COR-L47 (cell line): ENCODE measurements at places on chromosomes 1 and 21.

- no peak for DNase-seq
Measured at GRCh38 chr21:45540601-45540970, 1.7 kb downstream of the SLC19A1 start.

DNA sequence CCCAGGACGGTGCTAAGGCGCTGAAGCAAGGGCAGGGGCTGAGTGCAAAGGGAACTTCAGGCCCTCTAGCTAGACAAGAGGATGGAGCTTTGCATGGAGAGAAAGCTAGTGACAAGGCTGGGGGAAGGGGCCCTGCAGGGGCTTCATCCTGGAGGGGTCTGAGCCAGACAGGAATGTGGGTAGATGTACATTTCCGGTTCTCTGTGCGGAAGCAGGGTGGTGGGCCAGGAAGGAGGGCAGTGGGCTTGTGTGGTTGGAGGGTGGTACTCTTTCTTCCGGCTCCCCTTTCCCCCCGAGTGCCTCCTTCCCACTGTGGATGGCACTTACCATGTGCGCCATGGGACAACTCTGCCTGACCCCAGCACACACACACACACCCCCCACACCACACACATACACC lies 1.5 kb downstream of the KISS1 start:
- DNase-seq, result no peak

DNA sequence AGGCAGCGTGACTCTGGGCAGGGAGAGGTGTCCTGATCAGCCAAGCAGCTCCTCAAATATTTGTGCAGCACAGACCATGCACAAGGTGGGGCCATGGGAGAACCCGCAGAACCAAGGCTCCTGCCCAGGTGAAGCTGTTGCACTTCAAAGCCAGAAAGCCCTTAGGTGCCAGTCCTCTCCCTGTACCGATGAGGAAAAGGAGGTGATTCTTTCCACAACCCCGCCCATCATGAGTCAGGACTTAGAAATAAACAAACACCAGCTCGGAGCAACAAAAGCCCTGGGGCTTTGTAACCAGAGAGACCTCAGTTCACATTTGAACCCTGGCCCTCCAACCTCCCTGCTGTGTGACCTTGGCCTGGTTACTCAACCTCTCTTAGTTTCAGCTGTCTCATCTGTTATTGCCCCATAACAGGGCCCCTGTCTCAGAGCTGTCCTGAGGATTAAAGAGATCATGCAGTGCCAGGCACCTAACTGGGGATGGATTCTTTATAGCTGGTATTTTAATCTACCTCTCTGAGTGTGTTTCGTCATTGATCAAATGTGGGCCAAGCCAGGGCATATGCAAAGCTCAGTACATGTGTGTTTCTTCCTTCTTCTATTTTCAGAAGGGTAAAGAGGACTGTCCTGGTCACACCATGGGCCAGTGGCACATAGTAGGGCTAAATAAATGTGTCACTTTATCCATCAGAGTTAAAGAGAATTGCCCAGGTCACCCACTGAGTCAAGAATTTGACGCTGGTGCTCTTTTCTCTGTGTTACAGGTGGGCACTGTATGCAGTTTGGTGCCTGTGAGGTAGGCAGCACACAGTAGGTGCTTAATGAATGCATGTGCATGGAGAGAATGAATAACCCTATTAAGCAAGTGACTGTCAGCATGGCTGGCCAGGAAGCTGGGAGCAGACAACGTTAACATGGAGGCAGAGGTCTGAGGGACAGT lies 1.4 kb downstream of the LDLRAD1 start:
- peak; percentile 13 for DNase-seq

GRCh38 chr1:151513626-151514121 lies 2.5 kb downstream of the CGN start:
- DNase-seq, result no peak

GRCh38 chr21:32956061-32956656 lies 69.6 kb upstream of the OLIG2 start:
- DNase-seq, result no peak

DNA sequence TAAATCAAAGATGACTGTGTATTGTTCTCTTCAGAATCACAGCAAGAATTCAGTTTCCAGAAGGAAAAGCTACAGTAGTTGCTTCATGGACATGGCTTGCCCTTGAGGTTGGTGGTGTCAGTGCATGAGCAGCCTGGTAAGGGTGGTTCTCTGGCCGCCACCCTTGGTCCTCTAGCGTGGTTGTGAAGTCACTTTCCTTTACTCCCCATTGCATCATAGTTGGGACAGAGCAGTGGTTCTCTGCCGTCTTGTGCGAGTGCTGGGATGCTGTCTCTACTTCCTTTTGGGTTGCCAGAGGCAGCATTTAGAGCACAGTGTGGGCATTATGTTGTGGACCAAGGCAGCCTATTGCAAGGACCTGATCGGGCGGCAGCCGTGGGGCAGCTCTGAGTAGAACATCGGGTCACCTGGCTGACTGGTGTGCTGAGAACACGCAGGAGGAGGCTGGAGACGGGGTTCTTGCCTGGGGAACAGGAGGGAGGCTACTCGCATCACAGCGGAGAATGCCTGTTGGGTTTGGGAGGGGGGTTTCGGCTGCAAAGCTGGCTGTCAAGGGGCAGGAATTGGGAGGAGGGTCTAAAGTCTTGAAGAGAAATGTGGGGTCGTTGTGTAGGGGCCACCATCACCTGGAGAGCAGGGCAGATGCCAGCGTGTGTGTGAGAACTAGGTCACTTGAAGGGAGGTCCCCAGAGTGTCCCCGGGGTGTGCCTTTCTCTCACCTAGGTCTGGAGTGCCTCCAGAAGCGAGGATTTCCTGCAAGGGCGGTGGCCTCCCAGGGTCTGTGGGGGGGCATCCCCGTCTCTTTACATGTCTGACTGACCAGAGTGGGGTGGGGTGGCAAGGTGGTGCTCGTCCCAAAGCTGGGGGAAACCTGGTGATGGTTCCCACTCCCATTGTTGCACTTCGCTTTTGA lies 6.3 kb downstream of the ARF1 start:
- DNase-seq, result no peak

- no peak for DNase-seq
Measured at GRCh38 chr1:221858818-221859611, 117.1 kb upstream of the DUSP10 start.

DNA sequence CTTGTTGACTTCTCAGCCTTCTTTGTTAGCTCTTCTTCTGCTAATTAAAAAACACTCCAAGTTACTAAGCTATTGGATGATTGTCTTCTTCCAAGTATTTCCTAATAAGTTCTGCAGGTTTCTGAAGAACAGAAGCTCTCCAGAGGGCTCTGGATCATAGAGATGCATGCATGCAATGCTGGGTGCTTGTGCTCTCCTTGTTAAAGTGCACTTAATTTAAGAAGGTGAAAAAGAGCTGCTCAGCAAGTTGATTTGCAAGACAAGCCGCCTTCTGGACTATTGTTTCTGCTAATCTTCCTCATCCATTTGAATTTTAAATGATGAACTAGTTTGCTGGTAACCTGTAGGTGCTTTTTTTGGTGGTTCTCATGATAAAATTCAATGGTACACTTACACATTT lies 16.1 kb downstream of the RRP15 start:
- DNase-seq, result no peak

DNA sequence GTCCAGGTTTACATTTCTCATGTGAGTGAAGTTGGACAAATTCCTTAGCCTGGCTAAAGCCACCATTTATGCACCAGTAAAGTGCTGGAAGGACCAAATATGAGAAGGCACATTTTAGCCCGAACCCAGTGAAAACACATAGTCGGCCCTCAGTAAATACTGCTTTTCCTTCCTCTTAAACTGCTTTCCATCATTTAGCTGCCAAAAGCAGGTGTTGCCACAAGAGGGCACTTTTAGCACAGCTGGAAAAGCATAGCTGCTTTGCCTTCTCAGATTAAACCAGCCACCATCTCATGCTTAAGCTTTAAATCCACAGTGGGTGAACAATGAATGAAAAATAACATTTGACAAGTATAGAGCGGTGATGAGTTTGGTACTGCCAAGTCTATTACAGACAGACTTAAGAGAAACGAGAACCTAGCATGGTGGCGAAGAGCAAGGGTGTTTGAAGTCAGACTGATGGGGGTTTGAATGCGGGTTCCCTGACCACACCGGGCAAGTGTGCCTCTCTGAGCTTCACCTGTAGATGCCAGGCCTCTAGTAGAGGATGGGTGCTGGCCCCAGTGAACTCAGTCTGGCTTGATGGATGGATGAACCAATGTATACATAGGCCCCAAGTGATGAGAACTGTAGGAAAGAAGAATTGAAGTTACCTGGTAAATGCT lies 57.8 kb downstream of the SLC35D1 start:
- DNase-seq, result peak; percentile 61

GRCh38 chr1:236508593-236509027 lies 15.2 kb upstream of the LGALS8 start:
- no peak for DNase-seq

GRCh38 chr1:97078872-97079271 lies 357.3 kb downstream of the PTBP2 start:
- no peak for DNase-seq

- no peak for DNase-seq
Measured at GRCh38 chr1:201375169-201375568, 2.3 kb downstream of the TNNT2 start.

DNA sequence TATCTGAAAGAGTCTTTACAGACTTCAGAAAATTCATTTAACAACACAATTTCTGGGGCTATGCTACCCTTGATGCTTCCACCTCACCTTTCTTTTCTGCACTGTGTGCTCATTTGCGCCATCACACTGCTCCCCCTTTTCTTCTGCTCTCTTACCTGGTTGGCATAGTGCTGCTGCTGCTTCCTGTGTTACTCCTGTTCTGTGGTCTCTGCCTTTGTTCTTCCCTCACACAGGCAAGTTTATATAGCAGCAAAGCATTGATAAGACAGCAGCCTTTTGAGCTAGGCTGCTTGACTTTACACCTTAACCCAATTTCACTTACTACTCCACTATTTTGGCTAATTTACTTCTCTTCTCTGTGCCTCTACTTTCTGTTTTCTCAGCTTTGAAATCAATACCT lies 18.3 kb downstream of the SGIP1 start:
- no peak for DNase-seq

DNA sequence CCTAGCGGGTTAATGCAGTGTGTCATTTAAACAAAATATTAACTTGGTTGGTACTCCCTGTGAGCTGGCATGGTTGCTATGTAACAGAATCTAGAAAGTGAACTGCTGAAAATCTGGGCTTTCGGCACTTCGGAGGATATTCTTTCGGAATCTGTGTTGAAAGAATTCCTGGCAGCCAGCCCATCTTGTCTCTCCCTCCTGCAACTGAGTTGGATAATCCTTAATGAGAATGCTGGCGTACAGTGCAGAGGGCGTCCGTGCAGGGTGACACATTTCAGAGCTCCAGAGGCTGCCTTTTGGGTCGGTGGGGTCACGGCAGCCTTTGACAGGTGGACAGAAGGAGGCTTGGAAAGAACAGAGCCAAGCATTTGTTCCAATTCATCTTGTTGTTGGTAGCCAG lies 3.7 kb downstream of the KAZN start:
- DNase-seq, result no peak

DNA sequence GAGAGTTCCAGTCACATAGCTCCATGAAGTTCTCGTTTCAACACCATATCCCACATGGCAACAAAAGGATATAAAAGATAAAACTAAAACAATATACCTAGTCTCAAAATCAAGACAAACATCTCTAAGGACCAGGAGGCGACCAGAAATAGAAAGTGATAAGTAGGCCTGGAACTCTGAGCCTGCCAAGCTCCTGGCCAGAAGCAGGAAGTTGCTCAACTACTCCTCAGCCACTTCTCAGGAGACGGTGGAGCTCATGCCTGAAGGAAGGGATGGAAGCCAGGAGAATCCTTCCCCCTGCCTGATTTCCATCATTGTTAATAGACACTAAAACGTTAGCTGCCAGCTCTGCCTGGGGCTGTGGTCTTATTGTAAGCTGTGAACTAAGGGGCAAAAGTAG lies 94.7 kb downstream of the DISP1 start:
- no peak for DNase-seq

GRCh38 chr1:112110031-112110430 lies 120.6 kb upstream of the KCND3 start:
- DNase-seq, result no peak

DNA sequence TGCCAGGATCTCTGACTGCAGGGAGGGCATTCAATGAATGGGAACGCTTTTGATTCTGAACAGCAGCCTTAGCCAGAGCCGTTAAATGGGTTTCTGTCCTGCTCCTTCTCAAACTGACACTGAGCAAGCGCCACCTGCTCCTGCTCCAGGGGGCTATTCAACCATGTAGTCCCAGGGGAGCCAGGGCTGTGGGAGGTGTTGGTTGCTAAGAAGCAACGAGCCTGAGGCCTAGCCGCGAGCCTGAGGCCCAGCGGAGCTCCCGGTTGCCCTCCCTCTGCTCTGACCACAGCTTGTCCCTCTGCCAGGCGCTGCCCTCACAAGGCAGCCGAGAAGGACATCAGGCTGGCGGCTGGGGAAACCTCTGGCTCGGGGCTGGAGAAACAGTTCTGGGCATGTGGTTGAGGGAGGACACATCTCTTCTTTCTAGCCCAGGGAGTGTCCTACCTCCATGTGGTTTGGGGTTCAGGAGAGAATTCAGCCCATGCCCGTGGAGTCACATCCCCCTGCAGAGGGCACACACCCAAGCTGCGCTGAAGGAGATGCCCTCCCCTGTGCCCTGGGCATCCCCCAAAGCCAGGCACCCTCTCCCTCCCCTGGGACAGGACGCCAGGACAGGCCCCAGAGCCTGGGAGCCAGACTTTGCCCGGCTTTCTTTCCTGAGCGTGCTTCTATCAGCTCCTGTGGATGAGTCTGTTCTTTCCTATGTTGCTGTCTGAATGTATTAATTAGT lies 18.0 kb downstream of the PCP4 start:
- peak; percentile 87 for DNase-seq

- no peak for DNase-seq
Measured at GRCh38 chr1:177998696-177999631, 29.1 kb upstream of the SEC16B start.

- no peak for DNase-seq
Measured at GRCh38 chr1:119266386-119266785, 102.2 kb upstream of the HAO2 start.

GRCh38 chr1:95040032-95040525 lies 32.7 kb downstream of the ALG14 start:
- no peak for DNase-seq

GRCh38 chr1:241343956-241344355 lies 13.0 kb downstream of the RGS7 start:
- no peak for DNase-seq

DNA sequence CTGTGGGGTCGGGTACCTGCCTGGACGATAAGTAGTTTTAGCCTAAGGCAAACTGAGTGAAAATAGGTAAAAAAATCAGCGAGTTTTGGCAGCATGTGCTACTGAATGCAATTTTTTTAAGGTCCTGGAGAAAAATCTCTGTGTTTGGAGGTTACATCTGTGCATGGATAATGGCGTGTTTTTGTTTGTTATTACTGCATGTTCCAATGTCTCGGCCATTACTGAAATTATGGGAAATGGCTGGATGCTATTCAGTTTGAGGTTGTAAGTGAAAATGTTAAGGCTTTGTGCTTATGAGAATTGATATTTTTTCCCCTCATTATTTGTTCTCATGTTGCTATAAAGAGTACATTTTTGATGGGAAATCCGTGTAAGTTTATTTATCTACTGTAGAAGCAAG lies 441.7 kb downstream of the PRDM2 start:
- no peak for DNase-seq

- no peak for DNase-seq
Measured at GRCh38 chr1:147246910-147247655, 4.6 kb downstream of the CHD1L start.

- peak; percentile 75 for DNase-seq
Measured at GRCh38 chr1:204565617-204566582, 49.7 kb downstream of the MDM4 start.

GRCh38 chr1:212752934-212753497 lies 38.6 kb downstream of the NSL1 start:
- DNase-seq, result no peak

GRCh38 chr1:159900755-159901360 lies 893 bp upstream of the CFAP45 start:
- no peak for DNase-seq
